ENCODE measurements at places on chromosomes 16 and 17.
A peak's percentile ranks its signal among the peaks of the same experiment; 100 is the strongest.

DNA sequence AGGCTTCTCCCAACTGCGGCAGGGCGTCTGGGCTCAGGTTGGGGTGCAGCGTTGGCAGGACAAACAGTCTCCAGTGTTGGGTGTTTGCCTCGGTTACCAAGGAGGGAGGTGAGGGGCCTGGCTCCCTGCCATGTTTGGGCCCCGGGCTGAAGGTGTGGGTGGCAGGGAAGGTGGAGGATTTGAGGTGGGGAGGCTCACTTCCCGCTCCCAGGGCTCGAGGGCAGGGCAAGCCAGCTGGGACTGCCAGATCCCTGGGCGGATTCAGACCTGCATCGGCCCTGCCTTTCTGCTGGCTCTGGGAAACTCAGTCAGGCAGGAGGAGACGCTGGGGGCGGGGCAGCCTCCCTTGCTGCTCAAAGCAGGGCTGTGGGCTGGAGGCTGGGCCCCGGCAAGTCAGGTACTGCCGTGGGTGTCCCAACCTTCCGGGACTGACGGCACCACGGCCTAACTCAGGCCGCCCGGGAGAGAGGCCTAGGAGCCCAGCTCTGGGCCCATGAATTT, 31.3 kb upstream of the KRT17 start:
- no peak for DNase-seq

- peak; percentile 90 for DNase-seq
Observed at GRCh38 chr16:31700530-31701388, 172.8 kb upstream of the ZNF267 start.

DNA sequence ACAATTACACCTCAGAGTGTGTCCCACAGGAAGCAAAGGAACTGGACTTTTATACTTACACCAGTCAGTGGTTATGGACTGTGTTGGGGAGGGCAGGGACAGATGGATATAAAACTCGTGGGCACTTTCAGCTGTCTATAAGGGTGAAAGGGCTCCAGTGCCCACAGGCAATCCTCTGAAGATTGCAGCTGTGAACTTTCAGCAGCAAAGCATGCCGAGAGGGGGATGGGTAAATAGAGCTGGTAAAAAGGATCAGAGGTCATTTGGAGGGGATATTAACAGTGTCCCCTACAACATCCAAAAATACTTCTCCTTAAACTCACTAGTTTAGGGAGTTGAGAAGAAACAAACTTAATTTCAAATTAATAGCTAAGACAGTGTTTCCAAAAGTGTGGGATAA, 13.3 kb upstream of the RFWD3 start:
- DNase-seq, result no peak

DNA sequence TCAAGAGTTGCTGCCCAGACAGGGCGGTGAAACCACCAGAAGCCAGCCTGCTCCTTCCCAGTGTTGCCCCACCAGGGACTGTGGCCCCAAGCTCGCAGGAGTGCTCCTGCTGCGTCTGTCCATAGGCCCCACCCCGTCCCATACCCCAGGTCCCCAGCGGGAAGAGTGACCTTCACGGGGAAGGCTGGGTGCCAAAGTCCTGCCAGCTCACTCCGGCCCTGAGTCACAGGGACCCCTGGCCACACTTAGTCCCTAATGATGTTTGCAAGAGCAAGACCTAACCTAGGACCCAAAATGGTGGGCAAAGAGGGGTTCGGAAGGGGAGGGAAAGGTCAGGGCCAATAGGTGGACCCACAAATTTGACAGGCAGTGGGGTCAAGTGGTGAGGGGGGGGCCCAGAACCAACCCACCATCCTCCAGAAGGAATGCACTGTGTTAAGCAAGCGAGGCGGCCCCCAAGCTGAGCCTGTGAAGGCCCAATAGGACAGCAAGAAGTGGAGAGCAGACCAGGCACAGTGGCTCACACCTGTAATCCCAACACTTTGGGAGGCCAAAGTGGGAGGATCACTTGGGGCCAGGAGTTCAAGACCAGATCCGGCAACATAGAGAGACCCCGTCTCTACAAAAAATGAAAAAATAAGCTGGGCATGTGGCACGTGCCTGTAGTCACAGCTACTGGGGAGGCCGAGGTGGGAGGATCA, 3.3 kb downstream of the DOK4 start:
- DNase-seq, result no peak

GRCh38 chr16:78669994-78670393, 570.5 kb downstream of the WWOX start:
- no peak for DNase-seq

DNA sequence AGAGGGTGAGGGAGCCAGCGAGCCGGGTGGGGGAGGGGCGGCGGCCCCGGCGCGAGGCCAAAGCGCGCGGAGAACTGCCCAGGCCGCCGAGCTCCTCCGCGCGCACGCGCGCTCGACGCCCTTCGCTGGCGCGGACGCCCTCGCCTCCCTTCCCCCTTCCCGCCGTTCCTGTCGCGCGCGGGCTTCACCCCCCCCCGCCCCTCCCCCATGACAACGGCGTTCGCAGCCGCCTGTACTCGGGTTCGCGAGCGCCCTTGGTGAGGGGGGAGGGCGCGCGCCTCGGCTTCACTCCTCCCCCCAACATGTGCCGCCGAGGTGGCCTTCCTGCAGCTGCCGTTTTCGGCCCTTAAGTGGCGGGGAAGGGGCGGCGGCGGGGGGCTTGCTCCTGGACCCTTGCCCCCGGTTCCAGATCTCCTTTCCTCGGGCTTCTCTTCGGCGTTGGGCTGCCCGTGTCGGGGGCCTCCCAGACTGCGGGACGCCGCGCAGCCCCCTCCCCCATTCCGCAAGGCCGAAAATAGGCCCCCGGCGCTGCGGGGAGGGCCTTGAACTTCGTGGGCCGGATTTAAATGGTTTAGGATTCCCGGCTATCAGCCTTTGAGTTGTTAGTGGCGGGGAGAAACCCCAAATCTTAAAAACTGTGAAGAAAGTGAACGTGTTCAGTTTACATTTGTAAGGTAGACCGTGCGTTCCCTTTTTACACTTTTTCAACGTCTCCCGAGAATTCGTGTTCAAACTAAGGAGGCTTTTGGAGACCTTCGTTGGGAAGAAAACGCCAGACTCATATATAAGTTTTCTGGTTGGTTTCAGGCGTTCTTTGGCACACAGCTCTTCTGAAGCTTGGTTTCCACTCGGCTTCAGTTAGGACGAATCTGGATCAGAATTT, 653 bp downstream of the SRRM2 start:
- DNase-seq, result no peak

GRCh38 chr17:77188084-77189066, 47.6 kb downstream of the SEC14L1 start:
- DNase-seq, result no peak

DNA sequence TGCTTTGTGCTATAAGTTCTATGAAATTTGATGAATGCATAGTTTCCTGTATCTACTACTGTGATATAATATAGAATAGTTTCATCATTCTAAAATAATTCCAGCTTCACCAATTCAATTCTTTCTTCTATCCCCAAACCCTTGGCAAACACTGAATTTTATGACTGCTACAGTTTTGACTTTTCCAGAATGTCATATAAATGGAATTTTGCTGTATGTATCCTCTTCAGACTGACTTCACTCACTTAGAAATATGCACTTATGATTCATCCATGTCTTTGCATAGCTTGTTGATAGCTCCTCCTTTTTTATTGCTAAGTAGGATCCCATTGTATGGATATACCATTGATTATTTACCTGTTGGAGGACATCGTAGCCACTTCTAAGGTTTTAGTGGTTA, 89.1 kb upstream of the HS3ST3A1 start:
- DNase-seq, result no peak

GRCh38 chr17:81609541-81610311, 27.2 kb downstream of the NPLOC4 start:
- DNase-seq, result no peak

- no peak for DNase-seq
Observed at GRCh38 chr16:50881331-50881830, 139.5 kb downstream of the CYLD start.

- DNase-seq, result no peak
Observed at GRCh38 chr16:85648070-85648714, 35.1 kb downstream of the GSE1 start.

DNA sequence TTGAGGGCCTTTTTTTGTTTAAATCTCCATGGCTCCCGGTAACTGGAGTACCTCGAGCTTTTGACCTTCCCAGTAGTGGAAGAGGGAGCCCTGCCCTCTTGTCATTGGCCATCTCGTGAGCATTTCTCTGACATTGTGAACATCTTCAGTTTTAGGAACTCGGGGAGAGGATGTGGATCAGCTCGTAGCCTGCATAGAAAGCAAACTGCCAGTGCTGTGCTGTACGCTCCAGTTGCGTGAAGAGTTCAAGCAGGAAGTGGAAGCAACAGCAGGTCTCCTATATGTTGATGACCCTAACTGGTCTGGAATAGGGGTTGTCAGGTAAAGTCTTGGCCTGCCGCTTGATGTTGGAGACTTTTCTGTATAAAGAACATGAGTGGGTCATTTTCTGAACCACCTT, 24.3 kb downstream of the NTAN1 start:
- DNase-seq, result no peak

- DNase-seq, result no peak
Observed at GRCh38 chr17:42025936-42026335, 6.0 kb downstream of the NKIRAS2 start.

DNA sequence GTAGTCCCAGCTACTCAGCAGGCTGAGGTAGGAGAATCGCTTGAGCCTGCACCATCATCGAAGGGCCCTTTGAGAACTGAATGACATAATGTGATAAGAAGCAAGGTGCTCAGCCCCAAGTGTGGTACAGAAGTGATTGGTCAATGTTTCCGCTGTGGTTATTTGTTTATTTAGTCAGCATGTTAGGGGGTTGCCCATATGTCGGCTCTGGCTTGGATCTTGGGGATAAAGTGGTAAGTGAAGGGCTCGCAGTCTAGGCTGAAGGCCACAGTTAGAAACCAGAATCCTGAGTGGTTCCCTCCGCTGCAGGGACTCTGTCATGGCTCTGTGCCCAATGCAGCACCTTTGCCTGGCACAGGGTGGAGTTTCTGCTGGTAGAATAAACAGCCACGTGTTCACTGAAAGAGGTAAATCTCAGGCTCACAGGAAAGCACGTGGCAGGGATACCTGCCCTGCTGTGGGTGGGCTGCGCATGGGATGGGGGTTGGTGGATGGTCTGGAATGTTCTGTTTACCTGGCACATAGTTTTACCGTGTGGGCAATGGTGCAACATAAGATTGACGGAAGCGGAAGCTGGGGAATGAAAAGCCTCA, 35.4 kb downstream of the SYT17 start:
- DNase-seq, result no peak

DNA sequence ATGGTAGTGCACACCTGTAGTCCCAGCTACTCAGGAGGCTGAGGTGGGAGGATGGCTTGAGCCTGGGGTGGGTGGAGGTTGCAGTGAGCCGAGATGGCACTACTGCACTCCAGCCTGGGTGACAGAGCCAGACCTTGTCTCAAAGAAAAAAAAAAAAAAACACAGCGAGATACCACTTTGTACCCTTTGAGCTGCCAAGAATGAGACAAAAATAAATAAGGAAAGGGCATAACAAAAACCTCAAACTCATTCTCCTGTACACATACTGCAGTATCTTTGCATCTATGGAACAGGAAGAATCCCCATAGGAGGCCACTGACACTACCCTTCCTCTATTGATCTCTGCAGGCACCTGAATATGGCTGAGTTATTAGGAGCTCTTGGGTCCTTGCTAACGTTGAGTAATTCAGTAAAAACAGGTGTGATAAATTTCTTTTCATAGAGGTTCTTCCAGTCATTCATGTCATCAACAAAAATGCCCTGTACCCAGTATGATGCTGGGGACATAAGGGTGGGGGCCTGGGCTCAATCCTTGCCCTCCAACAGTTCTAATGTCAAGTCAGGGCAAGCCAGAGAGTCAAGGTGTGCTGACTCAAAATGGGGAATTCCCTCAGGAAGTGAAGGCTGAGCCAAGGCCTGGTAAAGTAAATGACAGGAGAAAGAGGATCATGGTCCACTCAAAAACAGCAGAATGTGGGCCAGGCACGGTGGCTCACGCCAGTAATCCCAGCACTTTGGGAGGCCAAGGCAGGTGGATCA, 26.9 kb downstream of the RANBP10 start:
- no peak for DNase-seq

DNA sequence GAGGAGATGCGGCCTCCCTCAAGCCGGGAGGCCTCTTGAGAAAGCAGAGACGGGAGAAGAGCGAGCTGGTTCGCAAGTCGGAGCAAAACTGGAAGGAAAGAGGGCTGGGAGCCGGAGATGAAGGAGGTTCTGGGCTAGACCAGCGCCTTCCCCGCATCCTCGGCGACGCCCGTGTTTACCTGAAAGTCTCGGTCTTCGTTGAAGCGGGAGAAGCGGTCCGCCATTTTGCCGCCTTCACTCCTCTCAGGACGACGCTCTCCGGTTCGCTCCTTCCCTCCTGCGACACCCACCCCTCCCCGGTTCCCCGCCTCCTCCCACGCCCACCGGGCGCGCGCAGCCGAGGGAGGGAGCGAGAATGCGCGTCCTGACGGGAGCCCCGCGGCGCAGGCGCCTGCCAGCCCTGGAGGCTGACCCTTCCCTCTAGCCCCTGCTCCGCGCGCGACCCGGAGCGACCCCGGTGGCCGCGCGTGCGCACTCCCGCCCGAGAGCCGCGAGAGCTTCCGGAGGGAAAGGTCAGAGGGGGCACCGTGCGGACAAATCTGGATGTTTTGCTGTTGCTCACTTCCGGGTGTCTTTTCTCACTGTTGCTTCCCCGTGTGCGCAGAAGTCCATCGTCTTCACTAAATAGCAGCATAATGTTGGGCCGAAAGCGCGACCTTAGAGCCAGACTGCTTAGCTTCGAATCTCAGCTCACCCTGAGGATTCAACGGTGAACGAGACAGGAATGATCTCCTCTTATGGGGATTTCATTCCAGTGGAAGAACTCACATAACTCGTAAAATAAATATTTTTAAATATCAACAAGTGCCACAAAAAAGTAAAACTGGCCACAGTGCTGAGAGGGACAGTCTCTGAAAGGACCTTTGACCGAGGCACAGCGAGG, at the start of gene GPATCH8:
GPATCH8 (minus strand) TSS at position 260 of the 883 bp plus-strand sequence; CDS start at position 224, 36 bp downstream.
- peak; percentile 96 for DNase-seq

- peak; percentile 83 for DNase-seq
Observed at GRCh38 chr17:81094509-81095382, 59.8 kb downstream of the BAIAP2 start.

DNA sequence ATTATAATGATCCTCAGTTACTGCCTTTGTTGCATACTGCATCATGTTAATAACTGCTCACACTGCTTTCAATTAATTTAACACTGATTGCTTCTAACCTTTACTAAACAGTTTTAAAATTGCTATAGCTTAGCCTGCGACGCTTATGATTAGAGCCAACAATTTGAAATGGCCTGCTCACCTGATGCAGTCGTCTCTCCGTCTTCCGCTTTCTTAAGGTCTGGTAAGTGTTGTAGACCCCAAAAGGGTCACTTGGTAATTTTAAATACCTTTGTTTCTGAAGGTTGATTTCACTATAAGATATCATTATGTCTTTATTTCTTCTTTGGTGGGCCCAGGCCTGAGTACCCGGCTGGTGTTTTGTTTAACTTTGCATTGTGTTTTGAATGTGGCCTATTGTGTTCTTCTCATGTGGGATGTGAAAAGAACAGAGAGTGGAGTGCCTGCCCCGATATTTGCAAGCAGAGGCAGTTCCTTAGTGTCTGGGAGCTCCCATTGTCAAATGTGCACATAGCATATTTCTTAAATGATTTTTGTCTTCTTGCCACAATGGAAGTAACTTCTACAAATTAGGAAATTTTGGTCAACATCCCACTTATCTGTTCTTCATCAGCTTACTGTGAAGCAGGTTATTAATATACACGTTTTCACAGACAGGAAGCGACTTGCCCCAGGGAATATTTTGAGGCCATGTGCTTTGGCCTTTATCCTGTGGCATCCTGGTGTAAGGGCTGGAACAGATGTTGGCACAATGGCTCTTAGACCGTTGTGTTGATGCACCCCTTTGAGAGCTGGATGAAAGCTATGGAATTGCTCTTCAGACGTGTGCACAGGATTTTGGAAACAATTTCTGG, 2.9 kb downstream of the PHKB start:
- no peak for DNase-seq

- no peak for DNase-seq
Observed at GRCh38 chr17:60539807-60540206, 13.8 kb upstream of the APPBP2 start.

Data from stimulated activated naive CD8-positive, alpha-beta T cell treated with anti-CD3 and anti-CD28 coated beads, Interleukin-15, amount 100 ng/mL, for 72 hours (primary cell).